ENCODE measurements at places on chromosomes 2 and 18. TPM values are rescaled to one million over a fixed set of nuclear protein-coding genes. Genes with fewer than 3 reads are reported as not detected.

DNA sequence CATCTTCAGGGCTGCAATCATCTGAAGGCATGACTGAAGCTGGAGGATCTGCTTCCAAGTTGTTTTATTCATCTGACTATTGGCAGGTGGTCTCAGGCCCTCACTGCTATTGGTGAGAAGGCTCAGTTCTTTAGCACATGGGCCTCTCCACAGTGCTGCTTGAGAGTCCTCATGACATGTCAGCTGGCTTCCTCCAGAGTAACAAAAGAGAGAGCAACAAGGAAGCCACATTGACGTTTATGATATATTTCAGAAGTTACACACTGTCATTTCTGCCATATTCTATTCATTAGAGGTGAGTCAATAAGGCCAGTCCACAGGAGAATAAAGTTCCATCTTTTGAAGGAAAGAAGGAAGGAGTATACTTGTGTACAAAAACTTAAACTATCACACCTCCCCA is 7.9 kb upstream of the SIGLEC15 start:
- no peaks in the 10 kb centered on the region for H3K27me3 ChIP-seq
- no peaks in the 10 kb centered on the region for H3K36me3 ChIP-seq
- no peaks in the 10 kb centered on the region for H3K4me1 ChIP-seq

- H3K4me3 ChIP-seq, result no peak overlapping the region
- H3K36me3 ChIP-seq, result no peaks in the 10 kb centered on the region
- H3K27ac ChIP-seq, result no peak overlapping the region
- no peaks in the 10 kb centered on the region for H3K27me3 ChIP-seq
- peaks cover 36% of the 10 kb centered on the region for H3K4me1 ChIP-seq
- DNase-seq, result no peak
Measured at GRCh38 chr2:152553518-152553917, 163.7 kb downstream of the PRPF40A start.

- no peak overlapping the region for H3K4me3 ChIP-seq
- H3K27me3 ChIP-seq, result no peaks in the 10 kb centered on the region
- H3K4me1 ChIP-seq, result no peaks in the 10 kb centered on the region
Measured at GRCh38 chr18:68397241-68398035, 317.5 kb downstream of the TMX3 start.

The EFEMP1 gene
- total RNA-seq, result 155 TPM

The PROC gene
- total RNA-seq, result 1.5 TPM

The NAT8 gene
- not detected for total RNA-seq

DNA sequence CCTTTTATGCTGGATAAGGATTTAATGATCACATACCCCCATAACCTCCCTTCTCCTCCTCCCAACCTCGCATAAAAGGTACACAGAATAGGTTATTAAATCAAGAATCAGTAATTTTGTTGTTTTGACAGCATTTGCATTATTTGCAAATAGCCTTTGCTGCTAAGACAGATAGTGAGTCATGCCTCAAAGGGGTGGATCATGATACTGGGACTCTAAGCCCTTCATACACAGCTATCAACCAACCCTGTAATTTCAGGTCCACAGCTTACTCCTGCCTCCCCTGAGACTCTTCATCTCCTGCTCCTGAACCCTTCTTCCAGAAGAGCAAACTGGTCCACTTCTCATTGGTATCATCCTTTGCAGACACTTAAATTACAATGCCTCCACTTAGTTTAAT is 73.8 kb upstream of the KLHL29 start:
- no peaks in the 10 kb centered on the region for H3K36me3 ChIP-seq
- no peak overlapping the region for H3K27ac ChIP-seq
- no peak overlapping the region for H3K4me3 ChIP-seq
- H3K27me3 ChIP-seq, result no peaks in the 10 kb centered on the region

The PAX3 gene
- total RNA-seq, result not detected

The IL36B gene
- total RNA-seq, result not detected

Measured in astrocyte (in vitro differentiated cells and primary cell).